HepG2 (cell line): ENCODE measurements at places on chromosomes 5 and 9.
A peak's percentile ranks its signal among the peaks of the same experiment; 100 is the strongest.

DNA sequence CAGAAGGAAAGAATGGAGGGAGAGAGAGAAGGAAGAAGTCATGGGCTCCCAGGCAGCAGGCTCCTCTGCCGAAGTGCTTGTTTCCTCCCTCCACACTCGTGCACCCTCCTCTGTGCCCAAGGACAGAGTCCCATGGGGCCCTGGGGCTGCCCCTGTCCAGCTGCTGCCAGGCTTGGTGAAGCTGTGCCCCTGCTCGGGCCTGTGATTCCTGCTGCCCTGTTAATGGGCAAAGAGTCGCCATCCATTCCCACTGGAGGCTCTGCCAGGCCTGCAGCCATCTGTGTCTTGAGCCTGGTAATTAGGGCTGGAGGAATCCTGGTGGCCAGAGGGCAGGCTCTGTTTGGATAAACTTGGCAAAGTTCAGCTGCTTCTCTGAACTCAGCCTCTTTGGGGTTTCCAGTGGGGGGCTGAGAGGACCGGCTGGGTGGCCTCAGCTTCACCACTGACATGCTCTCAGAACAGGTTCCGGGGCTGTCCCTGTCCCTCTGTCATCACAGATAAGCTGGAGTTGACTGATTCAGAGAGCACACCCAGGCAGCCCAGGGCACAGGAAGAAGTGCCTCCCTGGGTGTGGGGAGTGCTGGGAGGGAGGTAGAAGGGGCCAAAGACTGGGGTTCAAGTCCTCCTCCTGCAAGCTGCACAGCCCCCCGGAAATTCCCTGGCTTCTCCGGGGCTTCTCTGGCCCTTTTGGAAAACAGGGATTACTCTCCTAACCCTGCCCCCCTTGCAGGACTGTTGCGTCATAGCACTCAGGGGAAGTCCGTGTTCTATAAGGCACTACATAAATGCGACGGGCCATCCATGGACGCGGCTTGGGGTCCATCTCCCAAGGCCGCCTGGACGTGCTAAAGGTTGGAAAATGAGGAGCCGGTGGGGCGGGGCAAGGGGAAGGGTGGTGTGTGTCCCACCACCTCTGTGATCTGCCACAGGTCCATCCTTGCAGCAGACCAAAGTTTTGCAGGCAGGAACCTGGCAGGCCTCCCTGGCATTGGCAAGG is 154.8 kb downstream of the PAX5 start:
- DNase-seq = no peak

- no peak for DNase-seq
Measured at GRCh38 chr5:154483654-154484392, 5.8 kb upstream of the HAND1 start.

DNA sequence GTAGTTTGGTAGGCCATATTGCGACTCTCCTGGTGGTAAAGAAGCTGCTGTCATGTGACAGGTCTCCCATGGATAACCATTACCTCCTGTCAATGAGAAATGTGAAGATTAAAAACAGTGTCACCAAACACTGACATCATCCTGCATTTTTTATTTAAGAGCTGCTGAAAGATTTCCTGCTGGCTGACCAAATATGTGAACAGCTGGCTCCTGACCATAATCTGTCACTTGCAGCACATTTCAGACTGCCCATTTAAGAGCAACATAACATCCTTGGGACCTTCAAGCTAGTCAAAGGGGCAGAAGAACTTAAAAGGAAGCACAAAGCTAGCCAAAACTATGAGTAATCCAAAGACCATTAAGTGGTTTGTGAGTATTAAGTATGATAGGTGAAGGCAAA is 288.0 kb downstream of the IZUMO3 start:
- no peak for DNase-seq

DNA sequence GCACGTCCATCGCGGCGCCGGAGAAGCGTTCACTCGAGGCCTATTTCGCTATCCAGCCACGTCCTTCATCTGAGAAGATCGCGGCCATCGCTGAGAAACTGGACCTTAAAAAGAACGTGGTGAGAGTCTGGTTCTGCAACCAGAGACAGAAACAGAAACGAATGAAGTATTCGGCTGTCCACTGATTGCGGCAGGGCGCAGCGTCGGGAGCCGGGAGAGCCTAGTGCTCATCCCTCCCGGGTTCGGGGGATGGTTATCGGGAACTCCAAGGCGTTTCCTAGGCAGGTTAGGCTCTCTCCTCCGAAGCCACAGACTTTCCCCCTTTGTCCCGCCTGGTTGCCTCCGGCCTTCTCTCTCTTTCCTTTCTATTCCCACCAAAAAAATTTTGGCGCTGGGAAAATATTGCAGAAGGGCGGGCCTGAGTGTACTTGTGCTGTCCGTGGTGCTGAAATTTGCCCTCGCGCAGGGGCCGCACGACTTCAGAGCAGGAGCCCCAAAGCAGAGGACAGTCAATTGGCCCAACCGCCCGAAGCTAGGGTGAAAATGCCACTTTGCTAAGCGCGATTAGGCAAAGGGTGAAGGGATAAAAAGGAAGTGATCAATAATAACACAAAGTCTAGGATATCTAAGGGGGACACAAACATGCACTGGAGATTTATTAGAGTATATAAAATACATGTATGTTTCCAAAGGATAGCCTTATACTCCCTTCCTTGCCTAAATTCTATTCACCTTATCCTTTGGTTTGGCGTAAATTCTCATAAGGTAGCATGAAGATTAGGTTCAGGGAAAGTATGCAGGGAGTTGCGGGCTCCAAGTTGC is 1.8 kb downstream of the POU4F3 start:
- DNase-seq = peak; percentile 36

- no peak for DNase-seq
Measured at GRCh38 chr5:158354958-158355357, 496.0 kb upstream of the CLINT1 start.

- DNase-seq = no peak
Measured at GRCh38 chr5:157920828-157921170, 61.9 kb upstream of the CLINT1 start.

- no peak for DNase-seq
Measured at GRCh38 chr5:33837301-33837700, 54.5 kb downstream of the ADAMTS12 start.

DNA sequence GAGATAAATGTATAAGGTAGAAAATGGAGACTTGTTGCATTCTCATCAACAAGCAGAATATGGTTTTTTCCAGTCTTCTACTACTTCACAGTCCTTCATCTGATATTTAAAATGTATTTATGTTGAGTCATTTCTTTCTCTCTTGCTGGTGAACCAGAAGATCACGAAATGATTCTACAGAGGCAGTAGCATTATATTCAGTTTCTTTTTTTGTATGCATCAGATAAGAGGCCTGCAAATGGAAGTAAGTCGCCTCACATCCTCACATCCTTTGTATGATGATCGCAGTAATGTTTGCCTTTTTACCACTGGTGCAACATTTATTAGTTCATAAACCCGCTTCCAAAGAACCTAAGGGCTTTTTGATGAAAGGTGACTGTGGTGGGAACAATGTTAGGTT is 22.1 kb upstream of the IL13 start:
- no peak for DNase-seq

- DNase-seq = no peak
Measured at GRCh38 chr5:142366007-142366406, 41.2 kb upstream of the SPRY4 start.

DNA sequence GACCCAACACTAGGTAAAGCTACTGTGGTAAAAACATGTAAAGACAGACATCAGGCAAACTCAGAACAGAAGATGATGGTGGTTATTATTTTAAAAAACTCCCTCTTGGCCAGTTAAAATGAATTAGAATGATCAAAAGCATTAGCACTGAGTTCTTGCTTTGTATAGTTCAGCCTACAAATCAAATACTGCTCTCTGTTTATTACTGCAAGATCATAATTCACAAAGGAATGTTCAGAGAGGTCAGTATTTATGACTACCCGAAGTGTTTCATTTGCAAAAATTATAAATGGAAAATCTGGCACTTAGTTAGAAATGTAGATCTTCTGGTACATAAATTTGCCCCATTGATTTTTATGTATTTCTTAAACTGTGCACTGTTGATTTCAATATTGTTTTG is 140.3 kb upstream of the PPP2R2B start:
- no peak for DNase-seq

DNA sequence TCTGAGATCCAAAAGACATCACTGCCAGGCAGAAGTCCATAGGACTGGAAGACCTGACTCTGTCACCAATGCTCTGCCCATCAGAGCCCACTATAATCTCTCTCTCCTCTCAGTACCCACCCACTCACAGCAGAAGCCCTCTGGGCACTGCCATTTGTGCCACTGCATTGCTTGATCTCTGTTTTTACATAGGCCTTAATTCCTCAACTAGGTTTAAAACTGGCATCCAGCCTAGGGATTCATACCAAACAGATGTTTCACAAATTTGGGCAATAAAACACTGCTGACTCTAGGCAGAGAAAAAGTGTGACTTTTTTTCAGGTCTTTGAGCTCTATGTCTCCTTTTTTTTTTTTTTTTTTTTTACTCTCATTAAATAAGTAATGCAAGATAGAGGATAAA is 91.1 kb upstream of the RANBP3L start:
- no peak for DNase-seq

DNA sequence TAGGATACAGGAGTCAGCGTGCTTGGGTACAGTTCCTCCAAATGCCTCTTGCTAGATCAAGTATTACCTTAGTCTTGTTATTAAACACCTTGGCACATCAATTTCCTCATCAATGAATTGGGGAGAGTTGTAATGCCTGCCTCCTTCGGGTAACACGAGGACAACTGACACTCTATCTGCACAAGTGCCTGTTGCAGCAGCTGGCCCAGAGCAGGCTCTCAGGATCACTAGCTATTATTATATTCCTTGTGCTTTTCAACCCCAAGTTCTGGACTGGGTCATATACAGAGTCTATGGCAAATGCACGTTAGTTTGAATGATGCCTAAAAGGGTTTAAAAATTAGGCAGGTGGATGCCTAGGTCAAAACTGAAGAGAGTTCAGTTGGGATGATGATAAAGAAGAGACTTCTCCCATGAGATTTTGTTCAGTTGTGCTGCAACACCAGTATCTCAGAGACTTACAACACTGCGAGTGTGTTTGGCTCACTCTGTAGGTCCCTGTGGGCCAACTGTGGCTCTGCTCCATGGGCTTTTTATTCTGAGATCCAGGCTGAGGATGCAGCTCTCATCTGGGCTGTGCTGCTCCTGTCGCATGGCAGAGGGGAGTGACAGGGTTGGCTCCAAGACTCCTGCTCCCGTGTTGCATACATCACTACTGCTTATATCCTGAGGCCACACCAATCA is 41.1 kb upstream of the TEX48 start:
- DNase-seq = no peak

GRCh38 chr5:55406292-55406691 is 98.5 kb downstream of the MTREX start:
- DNase-seq = no peak

DNA sequence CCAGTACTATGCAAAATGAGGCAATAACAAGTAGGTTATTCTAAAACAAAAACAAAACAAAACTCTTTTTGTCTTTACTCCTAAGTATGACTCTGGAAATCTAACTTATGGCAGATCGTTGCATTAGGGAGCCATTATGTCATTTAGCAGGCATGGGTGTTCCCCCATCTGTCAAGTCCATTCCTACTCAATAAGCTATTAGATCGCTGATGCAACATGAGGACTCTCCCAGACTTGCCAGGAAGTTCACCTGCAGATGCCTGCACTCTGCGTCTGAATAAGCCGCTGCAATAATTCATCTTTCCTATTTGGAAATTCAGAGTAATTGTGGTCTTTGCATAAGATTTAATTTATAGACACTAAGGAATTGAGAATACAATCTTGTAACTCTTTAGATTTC is 585.0 kb downstream of the KIF4B start:
- DNase-seq = no peak

DNA sequence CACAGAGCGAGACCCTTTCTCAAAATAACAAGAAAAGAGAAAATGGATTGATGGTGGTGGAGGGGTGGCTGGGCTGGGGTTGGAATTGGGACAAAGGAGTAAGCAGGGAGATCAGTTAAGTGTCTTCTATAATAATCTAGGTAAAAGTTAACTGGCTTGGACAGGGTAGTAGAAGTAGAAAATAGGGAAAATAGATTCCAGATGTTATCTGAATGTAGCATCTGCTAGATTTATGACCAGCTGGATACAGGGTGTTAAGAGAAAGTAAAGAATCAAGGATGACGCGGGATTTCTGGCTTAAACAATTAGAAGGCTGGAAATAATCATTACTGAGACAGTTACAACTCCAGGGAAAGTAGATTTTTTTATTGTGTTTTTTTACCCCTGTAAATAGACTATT is 13.0 kb downstream of the PPP6C start:
- DNase-seq = no peak

DNA sequence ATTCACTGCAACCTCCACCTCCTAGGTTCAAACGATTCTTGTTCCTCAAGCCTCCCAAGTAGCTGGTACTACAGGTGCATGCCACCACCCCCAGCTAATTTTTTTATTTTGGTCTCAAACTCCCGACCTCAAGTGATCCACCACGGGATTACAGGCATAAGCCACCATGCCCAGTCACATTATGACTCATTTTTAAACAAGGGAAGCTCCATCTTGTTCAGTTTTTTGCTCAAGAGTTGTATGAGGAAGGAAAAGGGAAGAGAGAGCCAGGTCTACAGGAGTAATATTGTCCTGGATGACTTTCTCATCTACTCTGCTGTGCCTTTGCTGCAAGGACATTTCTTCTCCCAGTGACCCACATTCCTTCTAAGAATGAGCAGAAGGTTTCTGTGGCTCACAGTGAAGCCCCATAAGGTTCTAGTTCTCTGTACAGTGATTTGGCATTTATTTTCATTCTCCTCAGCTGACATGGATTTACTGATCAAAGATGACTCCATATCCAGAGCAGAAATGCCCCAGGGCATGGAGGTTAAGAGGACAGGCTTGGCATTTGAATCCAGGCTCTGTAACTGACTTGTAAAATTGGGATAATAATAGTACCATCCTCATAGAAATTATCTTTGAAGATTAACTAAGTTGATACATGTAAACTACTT is 153.5 kb downstream of the CDH6 start:
- no peak for DNase-seq
